ENCODE measurements at places on chromosomes 11 and 22. TPM values are rescaled to one million over a fixed set of nuclear protein-coding genes. Genes with fewer than 3 reads are reported as not detected.

The CREBZF gene
- 96.4 TPM for polyA plus RNA-seq

The OOSP2 gene
- polyA plus RNA-seq: not detected

The P2RY2 gene
- polyA plus RNA-seq: 0.90 TPM

The TNRC6B gene
- polyA plus RNA-seq: 11.9 TPM

The C22orf15 gene
- 7.2 TPM for polyA plus RNA-seq

- DNase-seq: no peak
Measured at GRCh38 chr11:116831790-116832349, 2.2 kb downstream of the APOC3 start.

- DNase-seq: no peak
Measured at GRCh38 chr22:20927940-20928572, 10.8 kb downstream of the CRKL start.

- DNase-seq: no peak
Measured at GRCh38 chr22:30327864-30328345, 1.2 kb upstream of the TBC1D10A start.

Measured in right lung (tissue), 10 donors.